ENCODE measurements at places on chromosomes 6 and 20.

DNA sequence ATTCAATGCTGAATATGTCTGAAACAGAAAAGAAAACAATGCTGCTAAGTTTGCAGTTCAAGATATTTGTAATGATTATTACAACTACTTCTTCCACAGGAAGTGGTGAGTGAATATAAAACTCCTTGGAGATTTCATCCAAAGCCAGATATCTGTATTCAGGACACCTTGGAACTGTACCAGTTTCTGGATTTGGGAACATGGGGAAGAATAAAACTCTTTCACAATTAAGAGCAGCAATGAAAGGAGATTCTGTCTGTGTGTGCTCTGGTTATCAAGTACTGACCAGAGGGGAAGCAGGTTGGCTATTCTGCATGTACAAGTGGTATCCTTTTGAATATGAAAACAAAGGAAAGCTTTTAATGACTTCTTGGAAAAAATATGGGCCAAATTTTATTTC is 21.1 kb downstream of the ELOVL2 start:
- DNase-seq = no peak

GRCh38 chr6:105369145-105369544 is 33.7 kb downstream of the PREP start:
- DNase-seq = no peak

- DNase-seq = no peak
These were observed 905 bp upstream of the SLC12A5 start for GRCh38 chr20:46028110-46028509.

GRCh38 chr20:43584448-43585136 is 6.1 kb upstream of the IFT52 start:
- DNase-seq = no peak

- DNase-seq = no peak
These were observed 26.3 kb downstream of the CDH26 start for GRCh38 chr20:59984541-59984940.

- DNase-seq = no peak
These were observed 59.1 kb upstream of the CCN6 start for GRCh38 chr6:111994791-111995190.

DNA sequence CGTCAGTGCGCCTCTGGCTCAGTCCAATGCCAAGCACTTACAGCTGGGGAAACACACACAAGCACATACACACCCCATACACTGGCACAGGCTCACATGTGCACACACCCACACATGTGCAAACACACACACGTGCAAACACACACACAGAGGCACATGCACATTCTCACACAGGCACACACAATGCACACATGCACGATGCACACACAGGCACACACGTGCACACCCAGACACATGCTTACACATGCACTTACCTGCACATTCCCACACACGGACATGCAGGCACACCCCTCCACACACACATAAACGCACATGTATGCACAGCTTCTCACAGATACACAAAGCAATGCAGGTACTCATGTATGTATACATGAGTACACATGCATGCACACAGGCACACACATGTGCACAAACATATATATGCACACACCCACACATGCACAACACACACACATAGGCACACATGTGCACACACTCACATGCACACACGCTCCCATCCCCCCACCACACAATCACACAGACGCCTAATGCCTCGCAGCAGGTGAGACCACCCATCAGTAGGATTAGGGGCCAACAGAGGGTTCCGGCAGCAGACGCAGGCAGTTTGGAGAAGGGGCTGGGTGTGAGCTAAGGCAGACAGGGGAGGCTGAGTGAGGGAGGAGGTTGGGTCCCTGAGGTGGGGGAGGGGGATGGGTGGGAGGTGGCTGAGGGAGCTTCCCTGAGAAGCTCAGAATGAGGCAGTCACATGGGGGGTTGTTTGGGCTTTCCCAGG is 71.2 kb upstream of the SLCO4A1 start:
- DNase-seq = no peak

- no peak for DNase-seq
These were observed 146.2 kb downstream of the VEGFA start for GRCh38 chr6:43915986-43916923.

- DNase-seq = no peak
These were observed 32.0 kb downstream of the TSPYL4 start for GRCh38 chr6:116221911-116222310.

GRCh38 chr6:11563793-11564192 is 26.2 kb downstream of the TMEM170B start:
- no peak for DNase-seq

- DNase-seq = no peak
These were observed 37.2 kb upstream of the STXBP5 start for GRCh38 chr6:147166992-147167391.

GRCh38 chr20:445514-446336 is 16.6 kb downstream of the TBC1D20 start:
- no peak for DNase-seq
